ENCODE measurements at places on chromosomes 7 and 10.

GRCh38 chr10:124524991-124525653 is 63.5 kb downstream of the LHPP start:
- DNase-seq, result no peak

DNA sequence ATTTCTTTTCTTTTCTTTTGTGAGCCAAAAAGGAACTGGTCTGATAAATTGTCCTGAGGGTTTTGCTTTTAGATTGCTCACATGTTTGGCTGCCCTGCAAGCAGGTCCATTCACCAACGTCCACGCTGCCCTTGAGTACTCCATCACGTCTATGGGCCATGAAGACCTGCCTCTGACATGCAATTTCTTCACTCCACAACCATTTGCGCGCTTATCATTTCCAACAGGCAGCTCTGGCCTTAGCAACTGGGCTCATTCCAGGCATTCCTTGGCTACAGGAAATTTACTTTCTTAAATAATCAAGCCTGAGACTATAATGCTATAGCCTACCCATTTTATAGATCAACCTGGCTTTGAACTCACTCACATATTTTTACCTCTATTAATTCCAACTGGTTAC is 408.3 kb upstream of the C7orf33 start:
- no peak for DNase-seq

DNA sequence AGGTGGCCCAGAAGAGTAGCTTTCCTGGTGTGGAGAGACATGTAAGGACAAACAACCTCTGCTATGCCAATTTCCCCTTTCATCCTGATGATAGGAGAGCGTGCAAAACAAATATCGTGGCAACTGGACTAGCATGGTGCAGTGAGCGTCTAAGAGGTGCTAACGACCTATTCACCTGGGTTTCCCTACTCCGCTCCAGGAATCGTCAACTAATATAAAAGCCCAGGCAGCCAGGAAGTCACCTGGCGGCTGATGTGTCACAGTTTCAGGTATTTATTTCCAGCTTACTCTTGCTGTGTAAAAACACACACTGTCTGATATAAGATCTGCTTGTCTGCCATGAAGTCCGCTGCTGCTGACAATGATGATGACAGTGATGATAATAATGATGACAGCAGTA is 56.5 kb upstream of the EFCAB10 start:
- no peak for DNase-seq

- no peak for DNase-seq
Measured at GRCh38 chr10:123585477-123586445, 80.4 kb upstream of the GPR26 start.

- no peak for DNase-seq
Measured at GRCh38 chr7:24197852-24198251, 86.1 kb upstream of the NPY start.

DNA sequence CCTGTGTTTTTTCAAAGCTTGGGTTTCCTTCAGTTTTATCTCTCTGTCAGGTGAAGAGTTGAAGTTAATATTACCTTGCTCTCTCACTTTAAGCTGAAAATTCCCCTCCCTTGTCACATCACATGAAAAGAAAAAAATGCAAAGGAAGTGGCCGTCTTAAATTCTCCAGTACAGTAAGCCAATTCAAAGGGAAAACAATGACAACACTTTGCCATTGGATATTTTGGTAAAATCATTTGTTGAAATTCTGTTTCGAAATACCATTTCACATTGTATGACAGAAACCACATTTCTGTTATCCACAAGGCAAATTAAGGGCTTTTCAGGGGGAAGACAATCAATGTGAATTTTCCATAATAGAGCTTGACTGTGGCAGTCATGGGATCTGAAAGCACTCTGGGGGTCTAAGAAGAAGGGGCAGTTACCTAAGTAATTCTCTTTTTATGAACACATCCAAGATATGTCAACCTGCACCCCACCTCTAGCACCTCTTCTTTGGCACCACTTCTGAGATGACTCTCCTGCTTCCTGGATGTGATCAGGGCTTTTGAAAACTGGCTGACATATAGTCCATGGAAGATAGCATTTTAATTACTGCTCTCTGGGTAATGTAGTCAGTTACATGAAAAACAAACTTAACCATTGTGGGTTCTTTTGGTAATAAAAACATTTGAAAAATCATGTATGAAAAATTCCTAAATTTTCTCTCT is 63.8 kb downstream of the ENTPD1 start:
- DNase-seq, result no peak

DNA sequence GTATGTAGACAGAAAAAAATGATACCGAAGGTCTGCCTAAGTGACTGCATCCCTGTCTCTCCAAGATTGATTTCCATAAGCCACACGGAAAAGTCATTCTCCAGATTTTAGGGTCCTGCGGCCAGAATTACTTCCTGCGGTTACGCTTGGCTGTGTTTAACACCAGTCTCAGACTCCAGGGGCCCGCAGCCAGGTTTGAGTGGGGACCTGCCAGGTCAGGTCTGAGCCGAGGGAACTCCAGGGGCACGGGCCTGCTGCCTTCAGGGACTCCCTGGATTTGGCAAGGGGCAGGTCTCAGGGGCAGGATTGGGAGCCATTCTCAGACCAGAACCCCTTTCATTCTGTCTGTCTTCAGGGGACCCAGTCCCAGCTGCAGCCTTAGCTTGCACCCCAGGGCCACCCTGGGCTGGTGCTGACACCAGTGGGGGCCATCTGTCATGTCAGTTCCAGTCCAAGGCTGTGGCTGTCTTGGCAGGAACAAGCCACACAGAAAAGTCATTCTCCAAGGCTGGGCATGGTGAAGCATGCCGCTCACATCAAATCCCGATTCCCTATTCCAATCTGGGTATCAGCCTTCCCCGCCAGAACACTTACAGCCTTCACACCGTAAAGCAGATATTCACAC is 39.0 kb downstream of the TMEM120A start:
- no peak for DNase-seq

DNA sequence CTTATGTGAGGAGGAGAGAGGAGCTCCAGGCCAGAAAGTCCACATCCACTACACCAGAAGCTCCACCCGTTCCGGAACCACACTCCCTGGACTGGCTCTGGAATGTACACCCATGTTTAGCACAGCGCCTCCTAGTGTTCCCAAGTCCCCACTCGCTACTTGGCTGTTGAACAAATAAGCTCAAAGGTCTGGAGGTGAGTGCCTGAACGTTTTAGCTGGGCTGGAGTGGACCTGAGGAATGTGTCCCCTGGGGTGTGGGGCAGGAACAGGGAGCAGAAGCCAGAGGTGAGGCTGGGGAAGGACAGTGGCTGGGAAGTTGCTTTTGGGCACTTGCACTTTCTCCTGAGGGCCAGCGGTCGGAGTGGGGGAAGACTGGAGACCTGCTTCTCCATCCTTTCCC is 164.1 kb upstream of the CDCA7L start:
- DNase-seq, result peak; percentile 39

DNA sequence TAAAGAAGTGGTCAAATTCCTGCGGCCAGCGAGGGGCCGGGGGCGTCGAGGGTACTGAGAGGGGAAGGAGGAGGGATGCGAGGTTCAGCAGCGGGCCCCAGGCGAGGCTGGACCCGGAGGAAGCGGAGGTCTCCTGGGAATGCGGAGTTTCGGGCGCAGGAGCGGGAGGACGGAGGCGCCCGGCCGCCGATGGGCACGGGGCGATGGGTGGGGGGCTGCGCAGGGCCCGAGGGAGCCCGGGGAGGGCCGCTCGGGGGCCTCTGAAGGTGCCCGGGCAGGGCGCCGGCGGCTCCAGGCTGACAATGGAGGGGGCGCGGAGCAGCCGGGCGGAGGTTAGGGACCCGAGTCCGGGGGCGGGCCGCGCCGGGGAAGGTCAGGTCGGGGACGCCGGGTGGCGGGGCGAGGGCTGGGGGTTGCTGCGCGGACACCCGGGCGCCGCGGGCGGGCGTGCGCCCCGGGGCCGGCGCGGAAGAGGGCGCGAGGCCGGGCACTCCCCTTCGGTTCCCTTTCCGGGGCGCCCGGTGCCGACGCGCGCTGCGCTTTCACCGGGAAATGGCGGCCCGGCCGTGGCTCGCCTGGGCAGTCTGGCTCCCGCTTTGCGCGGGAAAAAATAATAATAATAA is 683 bp downstream of the MACROH2A2 start:
- no peak for DNase-seq

- DNase-seq, result no peak
Measured at GRCh38 chr10:44516891-44517290, 132.0 kb upstream of the CXCL12 start.

GRCh38 chr10:79608505-79609375 is 2.0 kb upstream of the SFTPA1 start:
- peak; percentile 60 for DNase-seq

GRCh38 chr7:21383227-21384220 is 44.4 kb upstream of the SP4 start:
- no peak for DNase-seq

- DNase-seq, result no peak
Measured at GRCh38 chr10:106384496-106384895, 780.0 kb downstream of the SORCS1 start.

DNA sequence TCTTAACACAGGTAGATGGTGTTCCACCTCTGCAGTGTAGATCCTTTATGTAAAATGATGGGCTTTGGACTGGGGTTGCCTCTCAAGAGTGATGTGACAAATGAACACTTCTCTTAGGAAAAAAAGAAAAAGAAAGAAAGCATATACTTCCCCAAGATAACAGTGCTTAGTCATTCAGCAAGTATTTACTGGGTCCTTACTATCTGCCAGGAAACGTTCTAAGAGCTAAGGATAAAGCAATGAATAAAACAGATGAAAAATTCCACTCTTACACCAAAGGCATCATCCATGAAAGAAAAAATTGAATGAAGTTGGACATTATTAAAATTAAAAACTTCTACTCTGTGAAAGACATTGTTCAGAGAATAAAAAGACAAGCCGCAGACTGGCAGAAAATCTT is 177.3 kb downstream of the C7orf25 start:
- DNase-seq, result no peak

DNA sequence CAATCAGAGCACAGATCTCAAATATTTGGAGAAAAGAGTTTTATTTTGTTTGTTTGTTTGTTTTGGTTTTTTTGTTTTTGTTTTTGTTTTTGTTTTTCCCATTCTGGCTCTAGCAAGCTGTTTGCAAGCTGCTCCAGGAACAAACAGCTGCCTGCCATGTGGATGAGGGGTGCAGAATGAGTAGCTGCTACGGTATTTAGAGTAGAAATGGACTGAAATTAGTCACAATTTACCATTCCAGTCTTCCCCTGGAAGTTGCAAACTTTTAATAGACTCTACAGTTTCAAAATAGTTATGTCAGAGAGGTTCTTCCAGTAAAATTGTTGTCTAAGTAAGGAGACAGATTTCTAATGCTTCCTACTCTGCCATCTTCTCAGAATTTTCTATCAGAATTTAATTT is 27.1 kb upstream of the TAS2R16 start:
- DNase-seq, result no peak

DNA sequence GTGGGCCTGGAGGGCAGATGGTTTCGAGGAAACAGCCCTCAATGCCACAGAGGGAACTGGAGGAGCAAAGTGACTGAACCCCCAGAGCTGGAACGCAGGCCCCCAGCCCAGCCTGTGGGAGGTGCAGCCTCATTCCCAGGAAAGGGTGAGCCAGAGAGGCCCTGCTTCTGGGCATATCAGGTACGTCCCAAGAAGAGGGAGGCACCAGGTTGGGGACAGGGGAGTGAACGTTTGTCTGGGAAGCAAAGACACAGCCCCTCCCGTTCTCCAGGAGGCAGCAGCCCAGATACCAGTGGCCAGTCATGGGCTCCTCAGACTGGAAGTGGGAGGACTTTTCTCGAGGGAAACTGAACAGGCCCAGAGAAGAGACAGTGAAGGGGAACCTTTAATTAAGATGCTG is 74.3 kb upstream of the RET start:
- no peak for DNase-seq

DNA sequence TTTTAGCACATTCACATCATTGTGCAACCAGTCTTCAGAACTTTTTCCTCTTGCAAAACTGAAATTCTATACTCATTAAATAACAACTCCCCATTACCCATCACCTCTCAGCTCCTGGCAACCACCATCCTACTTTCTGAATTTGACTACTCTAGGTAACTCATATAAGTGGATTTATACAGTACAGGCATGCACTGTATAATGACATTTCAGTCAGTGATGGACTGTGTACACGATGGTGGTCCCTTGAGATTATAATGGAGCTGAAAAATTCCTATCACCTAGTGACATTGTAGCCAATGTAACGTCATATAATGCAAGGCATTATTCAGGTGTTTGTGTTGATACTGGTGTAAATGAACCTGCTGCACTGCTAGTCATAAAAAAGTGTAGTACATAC is 60.1 kb downstream of the BTRC start:
- DNase-seq, result no peak

DNA sequence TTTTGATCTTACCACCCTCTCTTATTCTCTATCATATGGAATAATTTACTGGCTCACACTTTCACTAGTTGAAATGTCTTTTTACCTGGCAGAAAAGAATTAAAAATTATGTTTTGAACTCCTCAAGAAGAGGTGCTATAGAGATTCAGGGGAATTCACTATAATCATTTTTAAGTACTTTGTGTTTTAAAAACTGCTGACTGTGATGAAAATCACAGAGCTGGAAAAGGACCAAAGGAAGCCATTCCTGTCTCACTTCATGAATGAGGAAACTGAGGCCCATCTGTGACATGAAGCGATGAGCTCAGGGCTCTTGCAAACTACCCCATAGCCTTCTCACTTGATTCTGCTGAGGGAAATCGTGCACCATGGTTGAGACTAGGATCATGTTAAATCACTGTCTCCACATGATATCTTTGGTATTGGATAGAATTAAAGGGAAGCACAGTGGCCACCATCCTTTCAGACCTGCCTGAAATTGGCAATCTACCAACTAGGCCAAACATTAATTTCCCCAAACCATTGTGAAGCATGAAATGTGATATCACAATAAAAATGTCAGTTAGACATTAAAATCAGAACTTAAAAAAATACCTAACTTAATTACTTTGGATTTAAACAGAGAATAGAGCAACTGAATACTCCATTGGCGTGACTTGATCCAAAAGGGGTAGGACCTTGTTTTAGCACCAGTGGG is 141.0 kb downstream of the FZD1 start:
- DNase-seq, result no peak

- DNase-seq, result no peak
Measured at GRCh38 chr7:47601119-47601880, 19.4 kb upstream of the TNS3 start.

DNA sequence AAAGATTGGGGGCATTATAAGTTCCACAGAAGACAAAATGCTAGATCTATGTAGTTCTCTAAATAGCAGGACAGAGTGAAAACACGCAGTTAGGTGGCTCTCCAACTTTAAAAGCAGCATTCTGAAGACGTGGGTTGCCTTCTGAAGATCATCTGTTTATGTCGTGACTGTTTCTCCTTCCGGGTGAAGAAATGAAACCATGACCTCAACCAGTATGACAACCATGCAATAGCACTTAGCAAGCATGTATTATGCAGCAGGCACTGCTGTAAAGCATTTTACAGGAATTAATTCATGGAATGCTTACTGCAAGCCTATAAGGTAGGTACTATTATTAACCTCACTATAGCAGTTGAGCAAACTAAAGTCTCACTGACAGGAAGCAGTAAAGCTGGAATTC is 125.2 kb downstream of the SLC25A13 start:
- no peak for DNase-seq

GRCh38 chr7:7969306-7970236 is 975 bp downstream of the GLCCI1 start:
- peak; percentile 56 for DNase-seq

GRCh38 chr7:90961037-90961725 is 303.1 kb upstream of the FZD1 start:
- DNase-seq, result no peak
